ENCODE measurements at places on chromosomes 6 and 20.

DNA sequence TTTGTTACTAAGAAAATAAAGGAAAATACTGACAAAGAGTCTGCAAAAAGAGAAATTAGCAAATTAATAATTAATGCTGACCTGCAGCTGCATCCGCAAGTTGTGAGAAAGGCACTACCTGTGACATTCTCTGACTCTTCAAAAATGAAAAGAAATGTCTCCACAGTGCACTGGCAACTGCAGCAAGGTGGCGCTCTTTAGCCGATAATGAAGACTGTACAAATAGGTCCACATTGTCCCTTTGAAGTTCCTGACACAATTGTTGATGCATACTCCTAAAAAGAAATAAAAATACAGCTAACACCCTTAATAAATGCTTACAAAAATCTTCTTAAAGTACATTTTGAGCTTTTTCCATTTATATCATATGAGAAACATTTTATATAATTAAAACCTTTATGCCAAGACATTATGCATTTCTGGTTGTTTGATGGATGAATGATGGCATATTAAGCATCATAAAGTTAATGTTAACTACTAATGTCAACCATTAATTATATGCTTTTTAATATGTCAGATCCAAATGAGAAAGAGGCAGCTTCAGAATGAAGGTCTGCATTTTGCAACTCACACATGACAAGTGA, 96.5 kb downstream of the MMS22L start:
- peak; percentile 74 for DNase-seq

GRCh38 chr6:49557177-49557576, 6.7 kb downstream of the C6orf141 start:
- no peak for DNase-seq

DNA sequence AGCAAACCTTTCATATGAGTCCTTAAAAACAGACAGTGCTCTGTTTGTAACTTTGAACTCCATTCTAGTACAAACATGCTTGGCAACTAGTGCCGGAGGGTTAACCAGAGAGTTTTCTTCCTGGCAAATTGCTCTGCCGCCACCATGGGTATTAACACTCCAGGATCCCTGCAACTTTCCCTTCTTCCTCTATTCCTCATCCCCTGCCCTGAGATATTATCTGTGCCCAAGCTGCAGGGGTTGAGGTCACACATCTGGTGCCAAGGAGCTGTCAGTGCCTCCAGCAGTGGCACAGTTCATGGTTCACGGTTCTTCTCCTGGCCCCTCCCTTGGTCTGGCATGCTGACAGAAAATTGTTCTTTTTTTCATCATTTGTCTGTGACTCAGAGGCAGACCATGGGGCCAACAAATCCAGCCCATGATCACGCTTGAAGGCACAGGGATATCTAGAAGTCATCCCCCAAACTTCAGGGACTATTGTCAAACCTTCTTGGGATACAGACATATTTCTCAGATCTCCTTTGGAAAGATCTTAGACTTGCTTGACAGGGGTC, 77.5 kb downstream of the ATXN1 start:
- no peak for DNase-seq

- DNase-seq, result peak; percentile 51
These were observed 1.0 kb upstream of the E2F3 start for GRCh38 chr6:20400456-20401204.

DNA sequence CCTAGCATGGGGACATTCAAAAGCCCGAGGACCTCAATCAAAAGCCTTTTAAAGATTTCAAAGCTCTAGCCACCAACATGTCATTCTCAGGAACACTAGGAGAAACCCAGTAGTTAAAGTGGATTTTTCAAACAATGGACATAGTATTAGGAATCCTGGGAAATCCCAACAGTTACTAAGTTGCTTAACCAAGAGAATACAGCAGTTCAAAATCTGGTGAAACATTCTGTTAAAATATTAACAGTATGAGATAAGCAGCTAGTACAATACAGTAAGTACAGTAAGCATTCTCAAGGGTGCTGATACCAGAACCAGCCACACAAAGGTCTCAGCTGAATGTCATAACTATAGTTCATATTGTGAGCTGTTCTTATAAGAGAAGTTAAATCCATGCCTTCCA, 68.6 kb downstream of the CDK19 start:
- DNase-seq, result no peak

GRCh38 chr20:58753267-58753921, 60.8 kb downstream of the NPEPL1 start:
- no peak for DNase-seq

- no peak for DNase-seq
These were observed 52.0 kb upstream of the MTHFD1L start for GRCh38 chr6:150813319-150813992.

GRCh38 chr20:38889792-38890496, 36.3 kb upstream of the FAM83D start:
- DNase-seq, result peak; percentile 96

DNA sequence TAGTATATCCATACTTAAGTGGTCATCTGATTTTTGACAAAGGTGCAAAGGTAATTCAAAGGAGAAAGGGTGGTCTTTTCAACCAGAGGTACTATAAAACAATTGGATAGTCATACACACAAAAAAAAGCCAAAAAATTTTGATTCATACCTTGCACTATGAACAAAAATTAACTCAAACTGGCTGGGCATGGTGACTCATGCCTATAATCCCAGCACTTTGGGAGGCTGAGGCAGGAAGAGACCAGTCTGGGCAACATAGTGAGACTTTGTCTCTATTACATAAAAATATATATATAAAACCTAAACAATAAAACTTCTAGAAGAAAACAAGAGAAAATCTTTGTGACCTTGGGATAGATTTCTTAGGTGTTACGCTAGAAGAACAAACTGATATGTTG, 43.8 kb upstream of the ADIG start:
- DNase-seq, result no peak

GRCh38 chr6:2676048-2676447, 74.7 kb downstream of the MYLK4 start:
- no peak for DNase-seq

GRCh38 chr20:32282461-32282860, 5.0 kb downstream of the KIF3B start:
- no peak for DNase-seq

GRCh38 chr6:15504581-15505350, 158.1 kb downstream of the DTNBP1 start:
- peak; percentile 89 for DNase-seq

DNA sequence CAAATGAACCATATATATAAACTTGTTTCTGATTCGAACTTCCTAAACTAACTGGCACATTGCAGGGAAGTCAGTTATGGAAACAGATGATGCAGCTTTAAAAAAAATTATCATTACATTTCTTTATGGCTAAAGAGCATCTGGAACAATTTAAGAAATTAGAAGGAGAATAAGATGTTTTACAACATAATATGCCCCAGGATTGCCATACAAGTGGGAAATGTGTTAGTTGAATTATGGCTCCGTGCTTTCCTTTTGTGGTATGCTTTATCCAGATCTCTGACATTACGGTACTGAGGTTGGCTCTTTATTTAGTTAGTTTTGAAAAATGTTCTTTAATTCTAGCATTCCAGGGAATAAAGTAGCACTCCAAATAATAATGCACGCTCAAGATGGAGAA, 343.0 kb upstream of the ZFP64 start:
- DNase-seq, result no peak

GRCh38 chr6:125802943-125803377, 12.2 kb downstream of the NCOA7 start:
- no peak for DNase-seq

DNA sequence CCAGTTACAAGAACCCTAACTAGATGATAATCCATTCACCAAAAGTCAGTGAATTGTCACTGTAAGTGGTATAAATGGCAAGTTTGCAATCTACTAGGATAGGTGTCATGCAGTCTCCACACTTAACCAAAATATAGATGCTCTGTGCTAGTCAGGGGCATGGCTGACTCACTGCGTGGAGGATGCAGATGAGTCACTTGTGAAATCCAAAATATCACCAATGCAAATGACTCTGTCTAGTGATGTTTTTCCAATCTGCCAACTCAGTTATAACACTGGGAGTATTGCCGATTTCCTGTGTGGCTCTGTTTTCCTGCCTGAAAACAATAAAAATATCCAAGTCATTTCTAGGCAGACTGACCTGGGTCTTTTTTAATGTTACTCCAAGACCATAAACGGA, 47.8 kb upstream of the NRSN1 start:
- peak; percentile 62 for DNase-seq

DNA sequence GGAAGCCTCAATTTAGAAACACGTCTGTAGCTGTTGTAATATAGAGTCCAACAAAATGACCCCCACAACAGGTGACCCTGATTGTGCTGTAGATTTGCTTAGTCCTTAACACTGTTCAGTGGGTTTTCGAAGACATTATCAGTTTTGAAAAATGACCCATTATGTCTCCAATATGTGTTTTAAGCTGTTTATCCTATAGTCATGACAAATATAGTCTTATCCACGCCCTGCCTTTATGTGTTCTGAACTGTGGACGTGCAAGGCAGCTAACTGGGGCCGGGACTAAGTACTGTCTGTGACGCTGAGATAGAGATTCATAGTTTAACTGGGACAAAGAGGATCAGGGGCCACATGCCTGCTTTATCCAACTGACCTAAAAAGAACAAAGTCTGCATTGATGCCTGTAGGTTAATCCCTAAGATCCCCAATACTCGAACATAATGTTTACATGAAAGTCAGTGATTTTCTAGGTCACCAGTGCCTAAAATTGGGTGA, 192.4 kb downstream of the CD83 start:
- DNase-seq, result no peak

GRCh38 chr20:35319192-35319870, 27.1 kb upstream of the FAM83C start:
- no peak for DNase-seq

DNA sequence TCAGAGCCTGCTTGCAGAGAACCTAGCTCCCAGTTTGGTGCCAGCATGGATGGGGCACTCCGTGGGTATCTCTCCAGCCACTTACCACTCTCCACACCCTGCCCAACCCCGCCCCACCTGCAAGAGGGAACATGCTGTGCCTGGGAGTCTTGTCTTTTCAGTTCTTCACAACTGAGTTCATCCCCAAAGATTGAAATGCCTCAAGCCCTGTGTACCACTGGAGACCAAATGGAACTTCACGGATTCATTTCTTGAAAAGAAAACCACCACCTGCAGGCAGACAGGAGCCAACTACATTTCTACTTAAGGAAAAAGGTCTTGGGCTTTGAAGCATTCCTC, 50.1 kb downstream of the TRERF1 start:
- no peak for DNase-seq

GRCh38 chr6:110573537-110573936, 97.1 kb upstream of the SLC22A16 start:
- no peak for DNase-seq

GRCh38 chr6:85389151-85389797, 60.6 kb upstream of the NT5E start:
- no peak for DNase-seq

DNA sequence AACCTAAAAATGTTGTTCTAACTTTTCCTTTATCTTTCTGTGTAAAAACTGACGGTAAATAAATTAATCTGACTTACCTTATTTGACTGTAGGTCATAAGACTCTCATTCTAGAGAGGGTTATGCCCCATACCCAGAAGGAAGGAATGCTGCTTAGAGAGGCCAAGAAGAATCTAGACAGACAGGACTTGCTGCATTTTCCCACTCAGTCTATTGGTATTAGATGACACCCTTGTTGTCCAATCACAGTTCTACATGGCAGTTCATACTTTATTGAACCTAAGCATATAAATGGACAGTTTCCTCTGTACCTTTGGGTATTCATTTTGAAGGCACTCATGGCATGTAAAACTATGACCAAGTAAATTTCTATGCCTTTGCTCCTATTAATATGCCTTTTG, 359.6 kb upstream of the ID4 start:
- DNase-seq, result no peak

DNA sequence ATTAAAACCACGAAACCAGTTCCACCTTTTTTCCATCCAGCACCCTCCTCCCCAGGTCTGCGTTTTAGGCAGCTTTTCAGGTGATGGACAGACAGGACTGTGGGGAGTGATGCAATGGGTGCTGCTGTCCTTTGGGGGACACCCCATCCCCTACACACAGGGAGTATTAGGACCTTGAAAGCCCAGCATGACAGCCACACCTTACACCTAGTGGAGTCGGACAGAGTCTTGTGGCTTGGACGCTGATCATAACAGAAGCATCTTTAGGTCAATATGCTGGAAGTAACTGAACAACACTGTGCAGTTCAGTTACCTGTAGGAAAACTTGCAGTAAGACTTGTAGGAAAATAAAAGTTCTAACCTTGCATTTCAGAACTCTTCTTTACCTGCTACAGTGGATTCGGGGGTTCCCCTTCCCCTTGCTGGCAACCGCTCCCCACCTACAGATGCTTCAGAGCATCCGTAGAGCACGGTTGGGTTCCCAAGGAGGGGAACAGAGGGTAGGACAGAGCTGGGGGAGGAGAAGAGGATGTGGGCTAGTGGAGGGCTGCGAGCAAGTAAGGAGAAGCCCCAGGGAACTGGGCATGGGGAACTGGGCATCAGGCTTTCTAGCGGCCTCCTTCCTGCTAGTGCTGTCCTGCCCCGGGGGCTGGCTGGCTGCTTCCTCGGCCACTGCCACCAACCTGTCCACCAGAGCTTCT, 31.7 kb downstream of the PLEKHG1 start:
- no peak for DNase-seq

DNA sequence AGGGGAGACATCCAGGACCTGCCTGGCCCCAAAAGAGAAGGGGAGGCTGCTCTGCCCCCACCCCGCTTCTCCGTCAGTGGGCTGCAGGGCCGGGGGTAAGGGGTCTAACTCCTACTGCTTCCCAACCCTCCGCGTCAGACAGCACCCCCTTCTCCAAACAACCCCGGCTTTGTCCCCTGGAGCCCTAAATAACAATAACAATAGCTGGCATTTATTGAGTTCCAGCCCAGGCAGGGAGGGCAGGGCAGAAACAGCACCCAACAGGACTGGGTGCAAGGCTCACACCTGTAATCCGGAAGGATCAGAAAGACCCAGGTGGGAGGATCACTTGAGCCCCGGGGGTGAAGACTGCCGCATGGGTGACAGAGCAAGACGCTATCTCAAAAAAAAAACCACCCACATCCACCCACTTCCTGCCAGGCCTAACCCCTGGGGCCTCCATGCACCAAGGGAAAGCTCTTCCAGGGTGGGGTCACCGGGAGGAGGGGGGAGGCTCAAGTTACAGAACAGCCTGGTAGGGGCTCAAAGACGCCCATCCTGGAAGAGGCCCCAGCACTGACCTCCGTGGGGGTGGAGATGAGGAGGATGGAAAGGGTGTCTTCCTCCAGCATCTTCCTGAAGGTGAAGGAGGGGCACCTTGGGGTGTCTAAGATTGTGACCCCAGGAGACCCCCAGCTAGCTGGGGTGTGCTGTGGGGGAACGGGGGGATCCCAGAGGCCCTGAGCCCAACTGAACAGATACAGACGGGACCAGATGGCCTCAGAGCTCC, 1.3 kb upstream of the FNDC11 start:
- DNase-seq, result no peak

GRCh38 chr20:31962761-31963160, 5.2 kb upstream of the XKR7 start:
- DNase-seq, result no peak
